ENCODE measurements at places on chromosomes 4 and X. TPM values are rescaled to one million over a fixed set of nuclear protein-coding genes. Genes with fewer than 3 reads are reported as not detected.

GRCh38 chr4:59597536-59598329, 1602.4 kb upstream of the ADGRL3 start:
- DNase-seq, result no peak

DNA sequence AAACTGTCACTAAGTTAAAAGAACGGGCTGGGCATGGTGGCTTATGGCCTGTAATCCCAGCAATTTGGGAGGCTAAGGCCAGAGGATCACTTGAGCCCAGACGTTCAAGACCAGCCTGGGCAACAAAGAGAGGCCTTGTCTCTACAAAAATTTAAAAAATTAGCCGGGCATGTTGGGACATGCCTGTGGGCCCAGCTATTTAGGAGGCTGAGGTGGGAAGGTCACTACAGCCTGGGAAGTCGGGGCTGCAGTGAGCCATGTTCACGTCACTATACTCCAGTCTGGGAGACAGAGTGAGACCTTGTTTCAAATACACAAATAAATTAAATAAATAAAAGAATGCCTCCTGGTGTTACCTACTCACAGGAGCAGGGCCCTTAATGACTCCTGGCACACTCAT, 69.5 kb downstream of the APBB2 start:
- DNase-seq, result no peak

GRCh38 chr4:182807767-182808548, 109.2 kb downstream of the DCTD start:
- DNase-seq, result no peak

DNA sequence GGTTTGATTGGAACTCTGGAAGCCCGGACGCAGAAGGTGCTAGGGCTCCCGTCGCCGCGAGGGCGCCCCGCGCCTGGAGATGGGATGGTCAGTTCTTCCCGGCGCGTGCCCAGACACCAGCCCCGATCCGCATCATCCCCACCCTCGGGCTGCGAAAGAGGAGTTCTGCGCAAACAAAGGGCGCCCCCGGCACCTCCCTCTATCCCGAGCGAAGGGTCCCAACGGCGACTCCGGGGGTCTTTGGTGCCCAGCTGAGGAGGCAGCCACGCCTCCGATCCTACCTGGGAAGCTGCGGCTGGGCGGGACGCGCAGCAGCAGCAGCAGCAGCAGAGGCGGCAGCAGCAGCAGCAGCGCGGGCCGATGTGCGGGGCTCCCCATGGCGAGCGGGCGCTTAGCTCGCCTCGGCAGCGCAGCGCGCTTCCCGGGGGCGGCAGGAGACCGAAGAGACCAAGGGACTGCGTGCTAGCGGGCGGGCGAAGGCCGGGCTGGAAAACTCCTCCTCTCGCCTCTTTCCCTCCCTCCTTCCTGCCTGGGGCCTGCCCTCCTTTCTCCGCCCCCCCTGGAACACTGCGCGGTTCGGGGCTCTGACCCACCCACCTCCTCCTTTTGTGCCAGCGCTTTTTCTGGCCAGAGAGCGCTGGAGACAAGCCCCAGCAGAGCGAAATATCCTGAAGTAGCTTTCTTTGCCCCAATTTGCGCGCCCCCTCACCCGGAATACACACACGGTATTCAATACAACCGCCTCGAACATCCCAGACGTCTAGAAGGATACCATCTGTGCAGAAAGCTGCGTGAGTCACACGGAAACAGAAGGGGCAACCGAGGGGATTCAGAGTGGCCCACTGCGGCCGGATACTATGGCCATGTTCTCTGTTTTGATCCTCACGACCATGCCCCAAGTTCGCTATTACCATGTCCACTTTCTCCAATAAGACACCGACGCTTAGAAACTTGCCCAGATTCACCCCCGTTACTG, at the start of gene SRPX:
SRPX (minus strand) TSS at position 457 of the 976 bp plus-strand sequence; CDS start at position 378, 79 bp downstream.
- no peak for DNase-seq

DNA sequence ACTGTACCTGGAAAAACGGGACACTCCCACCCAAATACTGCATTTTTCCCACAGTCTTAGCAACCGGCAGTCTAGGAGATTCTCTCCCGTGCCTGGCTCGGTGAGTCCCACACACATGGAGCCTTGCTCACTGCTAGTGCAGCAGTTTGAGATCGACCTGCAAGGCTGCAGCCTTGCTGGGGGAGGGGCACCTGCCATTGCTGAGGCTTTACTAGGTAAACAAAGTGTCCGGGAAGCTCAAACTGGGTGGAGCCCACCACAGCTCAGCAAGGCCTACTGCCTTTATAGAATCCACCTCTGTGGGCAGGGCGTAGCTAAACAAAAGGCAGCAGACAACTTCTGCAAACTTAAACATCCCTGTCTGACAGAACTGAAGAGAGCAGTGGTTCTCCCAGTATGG, 205.2 kb downstream of the CHIC1 start:
- no peak for DNase-seq

UGT2B7 gene
- 9.2 TPM for total RNA-seq

CTAG1A gene
- total RNA-seq, result not detected

FHIP1A gene
- 33.6 TPM for total RNA-seq

DNA sequence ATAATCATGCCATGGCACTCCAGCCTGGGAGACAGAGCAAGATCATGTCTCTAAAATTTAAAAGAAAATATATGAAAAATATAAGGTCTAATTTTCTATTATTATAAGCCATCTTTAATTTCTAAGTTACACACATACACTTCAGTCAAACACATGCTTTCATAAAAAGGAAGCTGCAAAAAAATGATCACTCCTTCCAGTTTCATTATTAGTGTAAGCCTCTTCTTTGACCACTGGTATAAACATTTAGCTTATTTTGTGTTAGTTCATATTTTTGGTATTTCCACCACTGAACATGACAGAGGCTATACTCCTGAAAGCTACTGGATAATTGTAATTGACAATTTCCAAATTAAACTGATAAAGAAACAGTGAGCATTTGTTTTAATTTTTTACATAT, 163.3 kb upstream of the USP38 start:
- DNase-seq, result no peak

GRCh38 chr4:75189711-75190335, 256.9 kb downstream of the PARM1 start:
- no peak for DNase-seq

CCDC160 gene
- not detected for total RNA-seq

DNA sequence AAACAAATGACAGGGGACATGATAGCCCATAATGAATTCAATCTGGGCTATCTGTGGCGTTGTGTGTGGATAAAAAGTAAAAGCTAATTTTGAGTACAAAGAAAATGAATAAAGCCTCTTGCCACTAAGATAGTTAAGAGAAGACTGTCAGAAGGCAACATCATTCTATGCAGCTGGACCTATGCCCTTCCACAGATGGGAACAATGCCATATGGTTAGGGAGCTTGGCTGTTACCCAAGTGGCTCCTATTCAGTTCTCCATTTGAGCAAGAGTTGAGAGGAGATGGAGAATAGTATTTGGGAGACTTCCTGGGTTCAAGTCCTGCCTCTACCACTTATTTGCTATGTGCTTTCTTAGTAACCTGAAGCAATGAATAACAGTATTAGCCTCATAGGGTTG, 107.7 kb downstream of the ANXA3 start:
- no peak for DNase-seq

GRCh38 chr4:54940996-54941865, 184.2 kb downstream of the KDR start:
- no peak for DNase-seq

DNA sequence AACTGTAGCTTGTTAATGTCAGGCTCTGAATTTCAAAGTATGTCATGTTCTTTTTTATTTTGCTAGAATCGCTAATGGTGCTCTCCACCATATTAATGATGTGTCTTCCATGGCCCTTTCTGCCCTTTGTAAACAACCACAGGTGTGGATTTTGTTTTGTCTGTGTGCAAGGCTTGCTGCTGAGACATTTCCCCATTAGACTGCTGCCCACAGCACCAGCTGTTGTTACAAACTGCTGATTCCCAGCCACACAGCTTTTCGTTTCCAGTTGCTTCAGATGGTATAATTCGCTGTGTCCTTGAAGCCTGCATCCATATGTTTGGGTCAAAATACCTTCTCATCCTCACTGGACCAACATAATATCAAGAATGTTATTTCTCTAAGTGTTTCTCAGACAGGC, 32.8 kb downstream of the KCNIP4 start:
- no peak for DNase-seq

- no peak for DNase-seq
Measured at GRCh38 chr4:112854420-112854819, 195.0 kb upstream of the ANK2 start.

GRCh38 chr4:112083587-112084347, 61.5 kb upstream of the FAM241A start:
- no peak for DNase-seq

GRCh38 chrX:120749141-120749846, 119.4 kb upstream of the C1GALT1C1 start:
- no peak for DNase-seq

DNA sequence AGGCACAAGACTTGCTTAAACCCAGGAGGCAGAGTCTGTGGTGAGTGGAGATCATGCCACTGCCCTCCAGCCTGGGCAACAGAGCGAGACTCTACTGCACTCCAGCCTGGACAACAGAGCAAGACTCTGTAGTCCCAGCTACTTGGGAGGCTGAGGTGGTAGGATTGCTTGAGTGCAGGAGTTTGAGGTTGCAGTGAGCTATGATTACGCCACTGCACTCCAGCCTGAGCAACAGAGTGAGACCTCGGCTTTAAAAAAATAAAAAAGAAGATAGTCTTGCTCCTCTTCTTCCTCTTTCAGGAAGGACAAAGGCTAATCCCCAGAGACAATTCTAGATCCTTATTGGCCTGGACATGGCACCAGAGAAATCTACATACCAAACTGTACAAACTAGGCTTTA, 5.7 kb upstream of the PPEF2 start:
- no peak for DNase-seq

GRCh38 chr4:71962622-71963264, 69.1 kb upstream of the NPFFR2 start:
- DNase-seq, result no peak

ART3 gene
- 3.6 TPM for total RNA-seq

DNA sequence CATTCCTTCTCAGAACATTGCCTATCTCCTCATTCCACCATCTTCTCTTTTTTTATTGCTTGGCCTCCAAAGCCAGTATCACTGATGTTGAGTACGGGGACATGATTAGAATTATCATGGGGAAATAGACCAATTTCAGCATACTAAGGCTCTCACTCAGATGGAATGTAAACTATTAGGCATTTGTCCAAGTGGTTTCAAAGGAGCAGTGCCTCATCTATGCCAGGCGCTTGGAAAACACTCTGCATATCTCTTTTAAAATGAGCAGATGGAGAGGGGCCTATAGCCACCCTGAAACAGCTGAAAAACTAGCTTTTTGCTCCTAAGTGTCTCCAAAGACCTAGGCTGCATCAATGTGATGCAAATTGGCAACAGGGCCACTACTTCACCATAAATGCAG, 150.8 kb upstream of the DIPK2B start:
- no peak for DNase-seq

DNA sequence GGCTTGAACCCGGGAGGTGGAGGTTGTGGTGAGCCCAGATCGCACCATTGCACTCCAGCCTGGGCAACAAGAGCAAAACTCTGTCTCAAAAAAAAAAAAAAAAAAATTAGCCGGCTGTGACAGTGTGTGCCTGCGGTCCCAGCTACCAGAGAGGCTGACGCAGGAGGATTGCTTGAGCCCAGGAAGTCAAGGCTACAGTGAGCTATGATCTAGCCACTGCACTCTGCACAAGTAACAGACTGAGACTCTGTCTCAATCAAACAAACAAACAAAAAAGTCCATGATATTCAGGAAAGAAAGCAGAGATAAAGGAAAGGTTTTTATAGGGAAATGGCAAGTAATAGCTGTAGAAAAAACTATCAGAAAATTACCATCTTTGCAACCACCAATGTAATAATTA, 2.1 kb upstream of the LAGE3 start:
- no peak for DNase-seq

DNA sequence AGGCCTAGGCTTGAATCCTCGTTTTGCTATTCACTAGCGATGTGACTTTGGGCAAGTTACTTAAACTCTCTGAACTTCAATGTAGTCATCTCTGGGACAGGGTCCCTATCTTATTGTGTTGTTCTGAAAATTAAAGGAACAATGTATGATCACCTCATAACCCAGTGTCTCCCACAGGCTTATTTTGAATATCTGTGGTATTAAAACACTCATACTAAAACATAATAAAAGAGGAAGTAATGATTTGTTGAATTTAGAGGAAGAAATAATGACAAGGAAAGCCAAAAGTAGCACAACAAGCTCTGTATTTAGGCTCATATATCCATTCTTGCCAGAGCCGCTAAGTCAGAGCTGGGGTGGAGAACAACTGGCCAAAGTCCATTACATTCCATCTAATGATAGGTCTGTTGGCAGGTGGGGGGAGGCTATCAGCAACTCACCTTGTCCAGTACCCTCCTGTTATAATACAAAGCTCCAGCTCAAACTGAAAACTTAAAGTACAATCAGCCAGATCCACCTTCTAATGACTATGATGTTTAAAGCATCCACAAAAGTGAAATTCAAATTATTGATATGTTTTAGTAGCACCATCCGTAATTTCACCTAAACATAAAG, 64.5 kb upstream of the LSM6 start:
- DNase-seq, result no peak

IL3RA gene
- total RNA-seq, result 9.4 TPM

- no peak for DNase-seq
Measured at GRCh38 chr4:141642711-141643110, 6.3 kb downstream of the IL15 start.

DNA sequence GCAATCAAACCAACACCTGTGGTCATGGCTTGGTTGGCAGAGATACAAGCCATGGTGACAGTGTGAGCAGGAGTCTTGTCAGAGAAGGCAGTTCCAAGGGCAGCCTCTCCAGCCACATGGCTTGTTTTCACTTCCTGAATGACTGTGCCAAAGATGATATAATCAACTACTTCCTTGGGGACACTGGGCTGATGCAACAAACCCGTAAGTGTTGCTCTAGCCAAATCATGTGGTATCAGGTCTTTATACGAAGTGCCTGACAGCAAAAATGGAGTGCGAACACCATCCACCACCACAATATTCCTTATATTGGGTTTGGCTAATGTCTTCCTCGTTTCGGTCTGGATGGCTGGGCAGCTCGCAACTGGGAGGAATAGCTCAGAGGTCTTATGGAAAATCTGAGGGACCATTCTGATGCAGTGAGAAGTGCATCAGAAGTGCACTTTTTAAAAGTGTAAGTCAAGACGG, 922.0 kb downstream of the NLGN4X start:
- no peak for DNase-seq

DNA sequence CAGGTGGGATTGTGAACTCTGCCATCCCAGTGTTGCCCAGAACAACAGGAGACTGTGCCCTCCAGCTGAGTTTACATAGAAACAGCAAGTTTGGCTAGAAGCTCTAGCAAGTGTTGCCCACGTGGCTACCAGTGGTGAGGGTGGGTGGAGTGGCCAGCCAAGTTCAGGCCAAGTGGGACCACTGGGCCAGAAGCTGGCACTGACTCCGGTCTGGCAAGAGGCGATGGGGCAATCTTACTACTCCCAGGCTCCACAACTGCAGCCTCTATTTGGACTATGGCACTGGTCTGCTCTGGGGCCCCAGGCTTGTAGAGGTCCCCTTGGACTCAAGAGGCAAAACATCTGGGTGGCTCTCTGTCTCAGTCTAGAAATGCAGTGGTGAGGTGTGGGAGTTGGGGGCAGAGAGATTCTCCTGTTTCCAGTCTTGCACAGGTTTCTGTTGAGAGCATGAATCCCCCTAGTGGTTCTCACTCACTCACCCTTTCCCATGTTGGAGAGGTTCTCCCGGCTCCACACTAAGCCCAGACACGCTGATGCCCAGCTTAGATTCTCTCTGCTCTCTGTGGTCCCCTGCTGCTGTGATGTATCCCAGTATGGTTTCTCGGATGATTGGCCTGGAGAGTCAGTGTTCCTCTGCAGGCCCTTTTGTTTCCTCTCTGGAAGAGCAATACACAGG, 615.3 kb downstream of the PDHA2 start:
- DNase-seq, result no peak
